CD4-positive, alpha-beta T cell treated with Interleukin-21 for 1 hour (primary cell): ENCODE measurements at places on chromosomes 16 and 17.

DNA sequence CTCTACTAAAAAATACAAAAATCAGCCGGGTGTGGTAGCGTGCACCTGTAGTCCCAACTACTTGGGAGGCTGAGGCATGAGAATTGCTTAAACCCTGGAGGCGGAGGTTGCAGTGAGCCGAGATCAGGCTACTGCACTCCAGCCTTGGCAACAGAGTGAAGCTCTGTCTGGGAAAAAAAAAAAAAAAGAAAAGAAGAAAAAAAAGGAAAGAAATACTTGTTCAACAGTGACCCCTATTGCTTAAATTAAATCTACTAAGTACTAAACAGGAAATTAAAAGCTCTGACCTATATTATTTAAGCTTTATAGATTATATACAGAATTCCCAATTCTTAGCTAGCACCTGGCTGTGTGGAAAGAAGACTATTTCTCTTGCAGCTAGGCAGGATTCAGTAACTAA, 48.9 kb downstream of the FBXL20 start:
- no peak for DNase-seq

DNA sequence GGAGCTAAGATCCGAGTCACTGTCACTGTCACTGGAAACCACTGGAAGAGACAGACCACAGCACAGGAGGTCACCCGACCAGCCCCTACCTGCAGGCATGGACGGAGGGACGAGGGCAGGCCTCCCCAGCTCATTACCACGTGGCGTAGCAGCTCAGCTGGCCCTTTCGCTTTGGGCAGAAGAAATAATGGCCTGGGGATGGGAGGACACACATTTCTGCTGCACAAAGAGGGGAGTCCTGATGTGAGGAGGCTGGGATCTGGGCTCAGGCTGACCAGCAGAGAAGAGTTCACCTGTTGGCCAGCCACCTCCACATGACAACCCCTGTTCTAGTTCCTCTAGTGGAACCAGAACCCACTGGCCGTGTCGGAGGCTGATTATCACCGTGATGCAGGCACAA, 38.2 kb upstream of the DOC2B start:
- DNase-seq: no peak

GRCh38 chr16:70582280-70582978, 58.8 kb downstream of the SF3B3 start:
- no peak for DNase-seq

DNA sequence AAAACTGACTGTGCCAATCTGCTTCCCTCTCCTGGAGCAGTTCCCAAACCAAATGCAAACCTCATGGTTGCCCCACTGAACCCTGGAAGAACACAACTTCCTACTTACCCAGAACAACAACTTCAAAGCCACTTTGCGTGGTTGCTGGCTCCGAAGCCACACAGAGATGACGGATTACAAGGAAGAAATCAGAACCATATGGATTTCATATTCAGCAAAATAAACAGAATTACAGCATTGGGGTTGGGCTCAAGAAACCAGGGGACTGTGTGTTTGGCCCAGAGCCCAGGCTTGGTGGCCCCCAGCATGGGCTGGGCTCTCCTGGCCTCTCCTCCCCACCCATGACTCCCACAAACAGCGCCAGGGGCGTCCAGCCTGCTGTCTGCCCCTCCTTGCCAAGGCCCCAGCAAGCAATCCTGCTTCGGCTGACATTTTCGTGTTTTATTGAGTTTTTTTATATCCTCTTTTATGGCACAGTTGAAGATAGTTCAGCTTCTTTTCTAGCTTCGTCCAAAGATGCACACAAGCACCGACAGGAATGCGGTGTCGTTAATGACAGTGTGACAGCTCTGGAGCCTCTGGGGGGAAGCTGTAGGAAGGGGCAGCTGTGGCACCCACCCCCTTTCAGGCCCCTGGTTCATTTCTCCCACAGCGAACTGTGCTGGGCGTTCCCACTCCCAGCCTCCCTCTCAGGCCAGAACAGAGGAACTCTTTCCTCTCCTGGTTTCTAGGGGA, 137.1 kb downstream of the GAS7 start:
- no peak for DNase-seq

GRCh38 chr17:60355663-60356594, 36.0 kb downstream of the USP32 start:
- no peak for DNase-seq

GRCh38 chr16:705431-706188, at the start of gene FBXL16:
Gene FBXL16 (minus strand): TSS chr16:705801. CDS start chr16:697405, 8,396 bp downstream.
- no peak for DNase-seq

DNA sequence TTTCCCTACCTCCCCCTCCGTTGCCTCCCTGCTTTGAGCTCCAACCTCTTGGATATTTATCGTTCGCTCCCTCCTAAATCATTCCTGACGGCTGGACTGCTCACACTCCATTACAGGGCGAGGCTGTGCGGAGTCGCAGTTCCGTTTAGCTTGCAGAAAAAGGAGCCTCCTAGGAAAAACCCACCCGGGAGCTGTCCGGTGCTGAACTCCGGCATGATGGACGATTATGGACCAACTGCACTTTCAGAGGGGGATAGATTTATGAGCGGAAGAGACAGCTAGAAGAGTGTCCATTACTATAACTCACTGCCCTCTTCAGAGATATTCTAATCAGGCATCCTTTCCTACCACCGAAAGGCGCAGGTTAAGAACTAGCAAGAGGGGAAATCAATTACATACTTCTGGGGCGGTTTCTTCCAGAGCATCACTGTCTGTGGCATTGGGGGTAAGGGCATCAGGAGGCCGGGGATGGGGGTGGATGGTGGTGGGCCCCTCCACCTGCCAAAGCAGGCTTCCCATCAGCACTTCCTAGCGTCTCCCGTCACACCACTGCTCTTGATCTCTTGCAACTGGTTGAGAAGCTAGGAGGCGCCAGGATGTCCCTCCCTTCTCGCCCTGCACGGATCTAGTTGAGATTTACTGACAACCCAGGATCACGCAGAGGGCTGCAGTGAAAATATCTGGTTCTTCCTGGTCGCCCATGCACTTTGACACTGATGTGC, 251.2 kb downstream of the ENGASE start:
- DNase-seq: no peak

GRCh38 chr16:4060009-4060408, 56.2 kb downstream of the ADCY9 start:
- peak; percentile 53 for DNase-seq

- no peak for DNase-seq
These were observed 2.3 kb downstream of the RND2 start for GRCh38 chr17:43027091-43028032.

GRCh38 chr16:23351360-23351759, 49.3 kb downstream of the SCNN1B start:
- no peak for DNase-seq

- DNase-seq: no peak
These were observed 73.8 kb downstream of the TOX3 start for GRCh38 chr16:52473096-52473495.

GRCh38 chr16:24491731-24492130, 47.6 kb upstream of the RBBP6 start:
- DNase-seq: no peak

GRCh38 chr16:30921748-30922419, 1.5 kb upstream of the FBXL19 start:
- DNase-seq: peak; percentile 89

DNA sequence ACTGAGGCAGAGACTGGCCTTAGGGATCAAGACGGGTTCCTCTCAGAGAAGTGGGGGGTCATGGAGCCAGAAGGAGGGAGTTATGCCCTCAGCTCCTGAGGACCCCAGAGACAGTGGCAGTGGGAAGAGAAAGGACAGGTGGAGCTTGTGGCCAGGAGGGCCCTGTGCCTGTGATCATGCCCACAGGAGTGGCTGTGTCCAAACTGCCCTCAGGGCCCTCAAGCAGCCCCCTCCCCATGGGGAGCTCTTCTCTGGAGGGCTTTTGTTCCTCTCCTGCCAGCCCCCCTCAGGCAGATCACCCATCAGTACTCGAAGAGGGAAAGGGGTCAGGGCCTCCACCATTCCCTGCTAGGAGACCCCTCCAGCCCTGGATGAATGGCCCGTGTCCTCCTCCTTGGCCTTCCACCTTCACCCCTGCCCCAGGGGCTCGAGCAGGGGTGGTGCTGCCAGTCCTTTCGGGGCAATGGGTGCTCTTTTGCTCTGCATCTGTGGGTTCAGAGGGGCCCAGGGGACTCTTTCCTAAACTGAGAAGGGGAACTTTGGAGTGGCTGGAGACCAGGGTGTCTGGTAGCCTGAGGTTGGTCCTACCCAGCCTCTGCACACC, 52.7 kb downstream of the BEAN1 start:
- no peak for DNase-seq

- DNase-seq: no peak
These were observed 393 bp downstream of the RNF166 start for GRCh38 chr16:88705801-88706228.

DNA sequence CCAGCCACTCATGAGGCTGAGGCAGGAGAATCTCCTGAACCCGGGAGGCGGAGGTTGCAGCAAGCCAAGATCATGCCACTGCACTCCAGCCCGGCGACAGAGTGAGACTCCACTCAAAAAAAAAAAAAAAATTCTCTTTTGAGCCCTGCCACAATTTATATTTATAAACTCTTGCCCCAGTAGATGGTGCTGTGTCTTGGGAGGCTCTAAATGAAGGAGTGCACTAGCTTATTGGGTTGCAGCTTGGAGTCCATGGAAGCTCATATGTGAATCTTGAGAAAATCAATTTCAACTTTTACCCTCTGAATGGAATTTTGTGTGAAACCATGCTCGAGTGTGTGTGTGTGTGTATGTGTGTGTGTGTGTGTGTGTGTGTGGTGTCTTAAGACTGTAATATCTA, 420.1 kb downstream of the HS3ST4 start:
- no peak for DNase-seq

DNA sequence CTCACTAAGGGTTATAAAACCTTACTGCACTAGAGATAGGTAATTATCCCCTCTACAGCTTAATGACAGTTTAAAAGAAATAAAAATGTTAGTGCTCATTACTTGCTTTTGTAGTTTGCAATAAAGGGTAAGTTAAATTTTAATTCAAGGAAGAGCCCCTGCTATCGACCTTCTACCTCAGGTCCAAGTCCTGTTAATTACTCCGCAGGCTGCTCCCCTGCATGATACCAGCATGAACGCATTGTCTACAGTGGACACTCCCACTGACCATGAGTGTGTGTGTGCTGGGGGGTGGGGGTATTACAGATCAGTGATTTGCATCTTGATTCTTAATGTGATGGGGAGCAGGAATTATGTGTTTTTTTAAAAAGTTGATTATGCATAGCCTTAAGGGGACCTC, 103.1 kb downstream of the AATF start:
- DNase-seq: no peak
